Hematopoietic multipotent progenitor cell treated with erythropoietin and hydrocortisone succinate and interleukin-3 and kit ligand, for 8 days (in vitro differentiated cells): ENCODE measurements at places on chromosomes 5 and 9.
A peak's percentile ranks its signal among the peaks of the same experiment; 100 is the strongest.

DNA sequence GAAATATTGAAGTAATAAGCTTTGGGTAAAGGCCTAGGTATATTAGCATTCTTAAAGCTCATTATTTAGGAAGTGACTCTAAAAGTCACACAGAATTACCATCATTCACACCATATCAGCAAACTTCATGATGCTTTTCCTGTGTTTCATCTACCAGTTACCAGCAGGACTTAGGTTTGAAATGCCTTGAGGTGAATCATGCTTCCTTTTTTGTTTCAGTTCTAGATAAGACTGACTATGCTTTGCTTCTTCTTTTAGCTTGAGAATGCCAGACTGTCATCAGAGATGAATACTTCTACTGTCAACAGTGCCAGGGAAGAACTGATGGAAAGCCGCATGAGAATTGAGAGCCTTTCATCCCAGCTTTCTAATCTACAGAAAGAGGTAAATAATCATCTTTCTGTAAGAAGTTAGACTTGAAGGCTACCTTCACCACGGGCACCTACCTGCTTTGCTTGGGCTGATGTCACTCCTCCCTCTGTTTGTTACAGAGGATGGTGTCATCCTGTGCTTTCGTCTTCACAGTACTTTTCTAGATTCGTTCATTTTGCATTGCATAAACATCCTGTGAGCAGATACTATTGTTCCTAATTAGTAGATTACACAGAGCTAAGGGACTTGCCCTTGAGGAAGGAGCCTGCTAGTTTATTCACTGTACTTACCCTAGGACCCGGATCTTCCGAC is 34.7 kb downstream of the LMNB1 start:
- DNase-seq, result peak; percentile 44

DNA sequence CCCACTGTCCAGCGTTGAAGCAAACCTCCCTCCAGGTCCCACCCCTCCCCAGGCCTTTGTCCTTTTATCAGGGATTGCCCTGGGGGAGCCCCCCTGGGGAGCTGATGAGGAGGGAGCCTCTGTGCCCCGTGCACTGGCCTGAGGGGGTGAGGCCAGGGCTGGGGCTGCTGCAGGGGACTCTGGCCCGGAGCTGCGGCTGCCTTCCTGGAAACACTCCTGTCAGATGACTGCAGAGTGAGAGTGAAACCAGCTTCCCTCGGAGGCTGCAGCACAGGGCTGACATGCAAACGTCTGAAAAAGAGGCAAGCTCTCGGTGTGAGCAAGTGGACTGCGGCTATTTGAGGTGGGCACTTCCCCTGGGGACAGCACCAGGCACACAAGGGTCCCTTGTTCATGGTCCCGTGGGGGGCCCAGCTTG is 4.6 kb upstream of the TRAF2 start:
- DNase-seq, result peak; percentile 28

- no peak for DNase-seq
These were observed 160.2 kb downstream of the SH3GL2 start for GRCh38 chr9:17739022-17739421.

DNA sequence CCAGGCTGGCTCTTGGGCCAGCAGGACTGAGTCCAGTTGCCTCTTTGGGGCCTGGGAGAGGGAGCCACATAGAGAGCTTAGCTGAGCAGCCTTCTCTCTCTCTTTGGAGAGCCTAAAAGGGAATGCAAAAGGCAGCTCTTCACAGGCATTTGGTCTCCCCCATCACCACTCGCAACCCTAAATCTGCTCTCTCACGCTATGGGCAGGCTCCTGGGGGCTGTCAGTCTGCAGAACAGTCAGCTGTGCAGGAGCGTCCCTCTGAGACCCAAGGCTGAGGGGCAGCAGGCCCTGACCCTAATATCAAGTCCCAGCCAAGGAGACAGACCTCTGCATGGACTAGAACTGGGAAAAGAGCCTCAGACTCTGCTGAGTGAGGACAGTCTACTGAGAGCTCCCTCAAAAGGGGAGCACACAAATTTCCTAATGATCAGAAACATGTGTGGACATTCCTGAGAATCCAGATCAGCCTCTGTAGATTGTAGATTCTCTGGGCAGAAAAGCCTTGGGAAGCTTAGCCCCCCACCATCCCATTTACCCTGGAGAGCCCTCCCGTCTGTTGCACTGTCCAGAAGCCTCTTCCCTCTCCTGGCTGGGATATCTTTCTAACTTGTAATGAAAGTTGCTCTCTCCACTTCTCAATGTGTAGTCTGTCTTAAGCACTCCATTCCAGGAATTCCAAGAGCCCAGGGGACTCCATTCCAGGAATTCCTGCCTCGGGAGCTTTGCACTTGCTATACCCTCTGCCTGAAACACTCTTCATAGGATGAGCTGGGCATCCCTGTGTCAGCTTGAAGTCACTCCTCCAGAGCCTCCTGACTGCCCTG is 79.4 kb downstream of the FAM114A2 start:
- no peak for DNase-seq

GRCh38 chr9:6467006-6467625 is 54.1 kb downstream of the UHRF2 start:
- DNase-seq, result no peak

- peak; percentile 78 for DNase-seq
These were observed 24.4 kb upstream of the SYNPO start for GRCh38 chr5:150616024-150616470.

DNA sequence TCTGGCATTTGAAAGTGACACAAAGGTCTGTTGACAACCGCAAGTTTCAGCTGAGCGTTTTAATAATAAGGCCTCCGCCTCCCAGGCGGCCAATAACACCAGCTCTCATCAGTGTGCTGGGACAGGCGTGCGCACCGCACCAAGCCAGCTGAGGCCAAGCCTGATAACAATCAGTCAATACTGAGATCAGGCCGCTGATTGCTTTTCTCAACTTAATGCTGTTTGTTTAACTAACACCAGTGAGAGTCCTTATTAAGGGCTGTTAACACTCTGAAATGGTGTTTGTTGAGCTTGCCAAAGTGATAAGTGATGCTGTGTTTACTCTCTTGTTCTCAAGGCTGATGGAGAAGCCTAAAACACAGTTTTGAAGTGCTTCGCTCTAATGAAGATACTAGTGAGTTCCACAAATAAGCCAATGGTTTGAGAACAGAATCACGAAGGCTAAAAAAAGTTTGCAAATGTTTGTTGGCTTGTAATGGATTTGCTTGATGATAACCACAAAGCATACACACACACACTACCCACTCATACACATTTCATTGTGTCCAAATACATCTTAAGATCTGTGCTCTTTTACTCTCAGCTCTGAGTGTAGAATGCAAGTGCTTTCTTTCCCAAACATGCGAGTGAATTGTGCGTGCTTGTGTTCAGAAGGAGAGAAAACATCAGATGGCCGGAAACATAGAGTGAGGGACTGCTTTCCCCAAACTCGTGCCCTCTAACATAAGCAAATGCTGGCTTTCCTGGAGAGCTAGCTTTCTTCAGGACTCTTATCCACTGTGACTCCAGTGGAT is 330.4 kb upstream of the KLF4 start:
- no peak for DNase-seq
